ENCODE measurements at places on chromosomes 6 and 20.

GRCh38 chr6:13431861-13432465 lies 55.4 kb downstream of the GFOD1 start:
- no peak for DNase-seq

DNA sequence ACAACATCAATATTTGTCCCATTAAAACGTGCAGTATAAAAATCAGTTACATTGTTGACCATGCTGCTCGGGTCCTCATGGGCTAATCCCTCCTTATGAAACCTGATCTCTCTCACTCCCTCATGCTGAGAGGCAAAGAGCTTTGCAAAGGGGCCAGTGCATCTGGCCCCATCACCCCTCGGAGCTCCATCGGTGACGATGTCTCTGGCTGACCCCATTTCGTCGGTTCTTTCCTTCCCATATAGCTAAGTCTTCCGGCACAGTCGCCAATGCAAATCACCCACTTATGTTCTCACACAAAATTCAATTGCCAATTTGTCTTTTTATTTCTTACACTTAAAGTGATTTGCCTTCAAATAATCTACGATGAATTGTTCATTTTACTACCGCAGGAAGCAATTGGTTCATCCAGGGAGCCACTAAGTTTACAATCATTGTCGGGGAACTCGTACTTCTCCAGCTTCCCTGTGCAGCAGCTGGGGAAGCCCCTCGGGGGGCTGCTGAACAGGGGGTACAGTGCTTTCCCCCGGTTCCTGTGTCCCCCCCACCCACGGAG lies 199.8 kb upstream of the CDH4 start:
- no peak for DNase-seq

GRCh38 chr6:106056060-106056745 lies 29.9 kb upstream of the PRDM1 start:
- no peak for DNase-seq

DNA sequence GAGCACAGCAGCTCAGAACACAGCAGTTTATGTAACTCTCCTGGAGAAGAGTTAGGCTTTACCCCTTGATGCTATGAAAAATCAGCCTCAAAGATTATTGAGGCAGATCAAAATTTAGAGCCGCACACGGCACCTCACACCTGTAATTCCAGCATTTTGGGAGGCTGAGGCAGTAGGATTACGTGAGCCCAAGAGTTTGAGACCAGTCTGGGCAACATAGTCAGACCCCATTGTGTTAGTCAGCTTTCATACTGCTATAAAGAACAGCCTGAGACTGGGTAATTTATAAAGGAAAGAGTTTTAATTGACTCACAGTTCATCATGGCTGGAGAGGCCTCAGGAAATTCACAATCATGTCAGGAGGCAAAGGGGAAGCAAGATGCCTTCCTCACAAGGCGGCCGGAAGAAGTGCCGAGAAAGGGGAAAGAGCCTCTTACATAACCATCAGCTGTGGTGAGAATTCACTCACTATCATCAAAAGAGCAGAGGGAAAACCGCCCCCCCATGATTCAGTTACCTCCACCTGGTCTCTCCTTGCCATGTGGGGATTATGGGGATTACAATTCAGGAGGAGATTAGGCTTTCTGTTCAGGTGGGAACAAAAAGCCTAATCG lies 87.7 kb downstream of the SGK1 start:
- no peak for DNase-seq

DNA sequence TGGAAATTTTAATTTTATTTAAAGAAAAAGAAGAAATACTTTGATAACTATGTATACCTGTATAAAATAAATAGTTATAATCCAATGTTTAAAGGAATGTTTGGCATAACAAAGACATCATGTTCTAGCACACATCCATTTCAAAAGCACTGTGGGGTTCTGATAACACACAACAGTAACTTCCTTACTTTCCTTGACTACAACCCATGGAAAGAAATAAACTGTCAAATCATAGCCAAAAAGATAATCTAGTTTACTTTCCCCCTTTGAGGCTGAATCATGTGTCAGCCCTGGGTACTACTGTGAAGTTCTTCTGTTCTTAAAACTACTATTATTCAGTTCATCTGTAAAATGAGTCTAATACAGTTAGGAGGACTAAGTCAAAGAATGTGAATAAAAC lies 61.4 kb upstream of the PKIB start:
- DNase-seq: no peak
